NCI-H2081 treated with DMSO at 0.1 percent for 48 hours (cell line): ENCODE measurements at places on chromosomes 3 and 15.

- no peak for DNase-seq
Observed at GRCh38 chr3:88433568-88433967, 283.8 kb downstream of the C3orf38 start.

DNA sequence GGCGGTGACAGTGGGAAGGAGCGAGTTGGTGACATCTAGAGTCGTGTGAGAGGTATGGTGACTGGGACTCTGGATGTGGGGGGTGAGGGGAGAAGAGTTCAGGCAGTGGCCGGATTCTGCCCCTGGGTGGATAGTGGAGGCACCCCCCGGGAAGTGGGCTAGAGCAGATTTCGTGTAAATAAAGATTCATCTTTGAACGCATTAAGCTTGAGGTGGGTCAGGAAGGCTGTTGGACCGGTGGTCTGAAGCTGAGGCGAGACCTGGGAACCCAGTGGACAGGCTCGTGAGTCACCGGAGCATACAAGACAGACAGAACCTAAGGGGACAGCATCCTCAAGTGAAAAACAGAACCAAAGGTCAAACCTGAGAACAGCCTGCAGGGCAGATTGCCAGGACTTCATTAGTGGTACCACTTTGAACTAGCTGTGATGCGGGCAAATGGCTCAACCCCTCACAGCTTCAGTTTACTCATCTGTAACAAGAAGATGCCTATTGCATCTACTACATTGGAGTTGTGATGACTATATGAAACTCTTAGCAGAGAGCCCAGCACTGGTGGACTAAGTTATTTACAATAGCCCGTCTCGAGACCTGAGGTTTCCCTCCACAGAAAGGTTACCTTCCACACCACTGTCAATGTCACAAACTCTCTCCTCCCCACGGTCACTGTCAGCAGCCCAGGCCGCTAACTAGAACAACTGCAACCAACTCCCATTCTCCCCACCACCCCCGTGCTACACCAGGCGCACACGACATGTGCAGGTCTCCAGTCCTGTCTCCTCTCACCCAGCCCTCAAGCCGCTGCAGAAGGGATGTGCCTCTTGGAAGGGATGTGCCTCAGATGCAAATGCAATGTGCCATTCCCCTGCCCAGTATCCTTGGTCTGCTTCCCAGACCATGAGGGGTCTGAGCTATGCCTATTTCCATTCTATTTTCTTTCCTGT lies 901 bp upstream of the CLN6 start:
- no peak for DNase-seq

DNA sequence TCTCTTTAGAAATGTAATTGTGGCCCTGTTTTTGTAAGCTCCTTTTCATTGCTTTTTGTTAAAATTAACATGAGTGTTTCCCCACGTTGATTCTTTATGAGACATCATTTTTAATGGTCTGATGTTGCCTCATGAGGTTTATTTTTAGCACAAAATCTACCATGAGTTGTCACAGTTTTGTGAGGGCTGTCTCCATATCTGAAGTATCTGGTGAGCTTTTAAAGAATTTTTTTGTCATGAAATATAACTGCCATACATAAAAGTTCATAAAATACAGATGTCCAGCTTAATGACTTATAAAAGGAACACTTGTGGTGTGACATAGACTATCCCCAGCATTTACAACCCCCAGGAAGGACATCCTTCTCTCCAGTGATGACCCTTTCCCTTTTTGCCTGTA lies 34.3 kb upstream of the CEMIP start:
- DNase-seq, result no peak

GRCh38 chr15:67068710-67069400 lies 3.5 kb downstream of the SMAD3 start:
- no peak for DNase-seq

- no peak for DNase-seq
Observed at GRCh38 chr3:146469150-146470017, at the start of gene PLSCR2. Gene PLSCR2 (minus strand): TSS chr3:146469561. CDS start chr3:146459904, 9,657 bp downstream.

DNA sequence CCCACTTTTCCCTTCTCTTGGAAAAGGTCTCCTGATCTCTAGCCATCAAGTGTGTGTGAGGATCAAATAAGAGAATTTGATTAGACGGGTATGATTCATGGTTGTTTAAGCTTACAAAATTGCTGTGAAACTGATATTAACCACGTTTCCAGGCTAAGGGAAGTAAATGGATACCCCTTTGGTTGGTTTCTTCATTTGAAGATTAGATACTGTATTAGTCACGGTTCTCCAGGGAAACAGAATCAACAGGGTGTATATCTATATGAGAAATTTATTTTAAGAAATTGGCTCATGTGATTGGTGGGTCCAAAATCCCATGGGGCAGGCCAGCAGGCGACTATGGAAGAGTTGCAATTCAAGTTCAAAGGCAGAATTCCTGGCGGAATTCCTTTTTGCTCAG lies 112.7 kb upstream of the SELENOK start:
- no peak for DNase-seq

DNA sequence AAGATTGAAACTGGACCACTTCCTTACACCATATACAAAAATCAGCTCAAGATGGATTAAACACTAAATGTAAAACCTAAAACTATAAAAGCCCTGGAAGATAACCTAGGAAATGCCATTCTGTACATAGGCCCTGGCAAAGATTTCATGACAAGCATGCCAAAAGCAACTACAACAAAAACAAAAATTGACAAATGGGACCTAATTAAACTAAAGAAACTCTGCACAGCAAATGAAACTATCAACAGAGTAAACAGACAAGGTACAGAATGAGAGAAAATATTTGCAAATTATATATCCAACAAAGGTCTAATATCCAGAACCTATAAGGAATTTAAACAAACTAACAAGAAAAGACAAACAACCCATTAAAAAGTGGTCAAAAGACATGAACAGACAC lies 173.1 kb upstream of the CCDC54 start:
- DNase-seq, result no peak

- no peak for DNase-seq
Observed at GRCh38 chr3:72408983-72409779, 439.1 kb downstream of the SHQ1 start.
